ENCODE measurements at places on chromosomes 12 and 14.

GRCh38 chr12:17595111-17595510, 494.9 kb downstream of the RERGL start:
- DNase-seq = no peak

GRCh38 chr12:10595881-10596280, 17.5 kb downstream of the MAGOHB start:
- no peak for DNase-seq

DNA sequence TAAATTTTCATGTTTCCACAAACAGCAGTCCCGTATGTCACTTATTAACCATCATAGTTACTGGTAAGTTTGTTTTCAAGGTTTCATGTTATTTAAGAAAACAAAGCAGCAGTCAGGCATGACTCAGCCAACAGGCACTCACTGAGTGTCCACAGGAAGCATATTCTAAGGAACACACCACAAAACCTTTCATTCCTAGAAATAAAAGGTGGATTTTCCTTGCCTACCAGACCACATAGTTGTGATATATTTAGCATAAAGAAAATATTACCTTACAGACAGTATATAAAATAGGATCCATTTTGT, 143.3 kb upstream of the AVPR1A start:
- no peak for DNase-seq

- no peak for DNase-seq
Observed at GRCh38 chr12:77572371-77572770, 258.3 kb upstream of the NAV3 start.

DNA sequence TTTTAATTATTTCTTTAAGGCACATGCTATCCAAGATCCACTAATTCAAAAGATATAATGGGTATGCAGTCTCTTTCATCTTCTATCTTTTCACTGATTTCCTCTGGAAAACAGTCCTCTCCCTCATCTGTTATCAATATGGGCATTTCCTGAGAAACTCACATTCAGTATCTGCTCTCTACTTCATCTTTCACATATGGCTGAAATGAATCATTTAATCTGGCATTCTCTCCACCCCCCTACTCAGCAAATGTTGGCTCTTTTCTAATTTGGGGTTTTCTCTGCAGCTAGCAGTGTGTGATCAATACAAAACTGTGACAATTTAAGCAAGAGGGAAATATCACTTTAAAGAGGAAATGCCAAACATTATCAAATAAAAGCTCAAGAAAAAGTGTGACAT, 157.1 kb upstream of the TMTC1 start:
- DNase-seq = no peak

DNA sequence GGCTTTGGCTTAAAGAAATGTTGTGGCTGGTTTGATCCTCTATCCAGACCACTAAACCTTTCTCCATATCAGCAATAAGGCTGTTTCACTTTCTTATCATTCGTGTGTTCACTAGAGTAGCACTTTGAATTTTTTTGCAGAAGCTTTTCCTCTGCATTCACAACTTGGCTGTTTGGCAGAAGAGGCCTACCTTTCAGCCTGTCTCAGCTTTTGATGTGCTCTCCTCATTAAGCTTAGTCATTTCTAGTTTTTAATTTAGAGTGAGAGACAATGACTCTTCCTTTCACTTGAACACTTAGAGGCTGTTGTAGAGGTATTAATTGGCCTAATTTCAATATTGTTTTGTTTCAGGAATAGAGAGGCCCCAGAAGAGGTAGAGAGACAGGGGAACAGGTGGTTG, 13.8 kb downstream of the KCNMB4 start:
- no peak for DNase-seq

DNA sequence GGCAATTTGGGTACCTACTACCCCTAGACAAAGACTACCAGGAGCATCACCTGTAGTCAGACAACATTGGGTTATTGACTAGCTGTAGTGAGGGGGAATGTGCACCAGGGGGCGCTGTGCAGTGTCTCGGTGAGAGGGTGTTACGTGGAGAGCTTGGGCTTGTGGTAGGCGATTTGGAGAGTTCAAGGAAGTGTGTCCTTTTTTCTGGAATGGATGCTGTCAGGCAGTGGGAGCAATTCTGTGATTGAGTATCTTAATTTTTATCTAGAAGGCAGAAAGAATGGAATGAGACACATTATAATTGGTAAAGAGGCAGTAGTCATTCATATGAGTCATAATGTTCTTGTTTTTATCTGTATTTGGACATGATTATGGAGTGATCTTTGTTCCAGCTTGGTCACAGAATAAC, 187.7 kb downstream of the GALC start:
- DNase-seq = no peak

- no peak for DNase-seq
Observed at GRCh38 chr14:82029038-82029437, 495.4 kb upstream of the SEL1L start.

DNA sequence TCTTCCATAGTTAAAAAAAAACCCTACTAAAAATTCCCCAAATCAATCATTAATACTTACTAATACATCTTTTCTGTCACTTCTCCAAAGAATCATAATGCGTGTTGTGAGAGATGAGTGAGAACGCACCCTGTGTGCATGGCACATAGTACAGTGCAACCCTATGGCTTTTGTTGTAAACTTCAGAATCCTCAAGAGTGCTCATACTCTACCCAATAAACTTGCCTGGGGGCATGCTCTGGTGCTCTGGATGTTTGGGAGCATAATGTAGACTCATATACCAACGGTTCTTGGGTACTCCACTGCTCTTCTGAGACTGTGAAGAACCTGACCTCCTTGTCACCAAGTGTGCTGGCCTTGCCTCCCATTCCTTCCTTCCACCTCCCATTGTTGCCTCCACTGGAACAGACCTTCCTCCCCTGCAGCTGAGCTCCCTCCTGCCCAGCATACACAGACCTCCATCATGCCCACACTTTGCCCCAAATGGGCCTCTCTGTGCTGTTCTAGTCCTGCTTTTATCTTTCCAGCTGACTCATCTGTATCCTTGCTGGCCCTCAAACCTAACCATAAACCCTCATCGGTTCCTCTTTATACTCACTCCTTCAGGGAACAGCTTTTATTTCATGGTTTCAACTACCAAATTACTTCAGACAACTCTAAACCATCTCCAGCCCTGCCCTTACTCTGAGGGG, 8.9 kb downstream of the DCP1B start:
- DNase-seq = no peak

- DNase-seq = no peak
Observed at GRCh38 chr12:106267535-106267934, 19.7 kb upstream of the CKAP4 start.

DNA sequence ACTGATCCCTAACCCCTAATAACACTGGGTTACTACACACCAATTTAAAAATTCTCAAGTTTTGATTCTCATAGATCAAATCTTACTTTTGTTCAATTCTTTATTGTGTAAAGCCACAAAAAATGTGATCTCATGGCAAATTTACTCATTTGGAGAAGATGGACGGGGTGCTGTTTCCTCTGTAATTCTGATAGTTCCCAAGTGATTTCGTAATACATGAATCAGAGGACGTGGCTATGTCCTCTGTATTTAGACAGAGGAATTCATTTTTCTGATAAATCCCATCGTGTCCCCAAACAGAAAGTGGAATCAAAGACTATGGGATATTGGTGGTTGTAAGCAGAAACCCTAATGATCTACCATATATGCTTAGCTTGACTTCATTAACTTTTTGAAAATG, 76.6 kb upstream of the GNG2 start:
- no peak for DNase-seq

DNA sequence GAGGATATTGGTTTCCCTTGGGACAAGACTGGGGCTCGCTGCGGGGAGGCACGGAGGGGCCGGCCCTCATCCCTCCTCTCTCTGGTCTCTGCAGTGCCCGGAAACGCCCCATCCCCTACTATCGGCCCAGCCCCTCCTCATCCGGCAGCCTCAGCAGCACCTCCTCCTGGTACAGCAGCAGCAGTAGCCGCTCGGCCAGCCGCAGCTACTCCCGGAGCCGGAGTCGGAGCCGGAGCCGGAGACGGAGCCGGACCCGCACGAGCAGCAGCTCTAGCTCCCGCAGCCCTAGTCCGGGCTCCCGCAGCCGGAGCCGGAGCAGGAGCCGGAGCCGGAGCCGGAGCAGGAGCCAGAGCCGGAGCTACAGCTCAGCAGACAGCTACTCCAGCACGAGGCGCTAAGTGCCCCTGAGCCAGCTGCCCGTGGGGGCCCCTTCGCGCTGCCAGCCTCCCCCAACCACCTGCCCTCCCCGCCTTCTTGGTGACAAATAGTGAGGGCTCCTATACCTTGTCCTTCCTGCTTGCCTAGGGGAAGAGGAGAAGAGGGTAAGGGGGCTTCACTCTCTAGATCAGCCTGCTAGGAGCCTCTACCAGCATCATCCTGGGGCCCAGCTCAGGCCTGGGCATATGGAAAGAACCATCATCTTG, 22.2 kb upstream of the HSPB8 start:
- DNase-seq = no peak

DNA sequence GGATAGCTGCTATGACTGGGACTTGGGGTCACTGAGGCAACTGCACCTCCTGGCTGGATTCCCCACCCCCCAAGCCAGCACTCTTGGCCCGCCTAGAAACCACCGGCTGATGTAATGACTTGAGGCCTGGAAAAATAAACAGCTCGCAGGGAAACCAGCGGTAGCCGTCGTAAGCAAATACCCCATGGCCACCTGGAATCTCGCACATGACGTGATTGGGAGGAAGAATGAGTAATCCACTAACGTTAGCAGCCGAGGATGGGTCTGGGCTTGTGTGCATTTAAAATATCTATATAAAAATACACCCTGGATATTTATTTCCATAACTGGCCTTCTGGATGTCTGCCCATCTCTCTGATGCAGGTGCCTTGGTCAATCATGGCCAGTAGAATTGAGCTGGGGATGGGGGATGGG, 120.1 kb downstream of the SMOC1 start:
- no peak for DNase-seq
